Lung microvascular endothelial cell (primary cell): ENCODE measurements at places on chromosomes 3 and 15. TPM values are rescaled to one million over a fixed set of nuclear protein-coding genes. Genes with fewer than 3 reads are reported as not detected.

PDE12 gene
- 6.1 and 8.7 TPM in 2 replicates for total RNA-seq

HIGD2B gene
- total RNA-seq, result under 0.01 TPM in 1 of 2 replicates, not detected in the other

NPAP1 gene
- not detected in 2 replicates for total RNA-seq

CTDSPL2 gene
- 50.6 and 73.8 TPM in 2 replicates for total RNA-seq

SLC22A13 gene
- total RNA-seq, result under 0.01 TPM in 2 replicates

STX19 gene
- not detected in 2 replicates for total RNA-seq

MED12L gene
- under 0.01 TPM in 1 of 2 replicates, not detected in the other for total RNA-seq

ROPN1B gene
- not detected in 2 replicates for total RNA-seq

DNAH12 gene
- total RNA-seq, result under 0.01 TPM in 1 of 2 replicates, not detected in the other

MRPL46 gene
- total RNA-seq, result 12.0 and 15.5 TPM in 2 replicates

LINS1 gene
- total RNA-seq, result 4.1 and 5.0 TPM in 2 replicates

STRIT1 gene
- total RNA-seq, result not detected in 2 replicates

SAMMSON gene
- total RNA-seq, result not detected in 2 replicates

DNA sequence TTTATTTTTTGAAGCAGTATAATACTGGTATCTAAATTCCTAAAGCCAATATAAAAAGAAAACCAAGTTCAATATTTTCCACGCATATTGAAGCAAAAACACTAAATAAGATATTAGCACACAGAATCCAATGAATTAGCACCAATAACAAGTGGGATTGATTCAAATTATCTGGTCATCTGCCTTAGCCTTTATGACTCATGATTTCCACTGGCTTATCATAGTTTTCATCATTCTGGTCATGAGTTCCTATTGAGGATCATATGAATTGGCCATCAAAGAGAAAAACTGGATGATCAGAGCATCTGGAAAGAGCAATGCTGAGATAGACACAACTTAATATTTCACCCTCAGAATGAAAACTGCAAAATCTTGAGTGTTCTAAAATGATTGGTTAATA, 809.9 kb downstream of the MCTP2 start:
- no peak for DNase-seq

DNA sequence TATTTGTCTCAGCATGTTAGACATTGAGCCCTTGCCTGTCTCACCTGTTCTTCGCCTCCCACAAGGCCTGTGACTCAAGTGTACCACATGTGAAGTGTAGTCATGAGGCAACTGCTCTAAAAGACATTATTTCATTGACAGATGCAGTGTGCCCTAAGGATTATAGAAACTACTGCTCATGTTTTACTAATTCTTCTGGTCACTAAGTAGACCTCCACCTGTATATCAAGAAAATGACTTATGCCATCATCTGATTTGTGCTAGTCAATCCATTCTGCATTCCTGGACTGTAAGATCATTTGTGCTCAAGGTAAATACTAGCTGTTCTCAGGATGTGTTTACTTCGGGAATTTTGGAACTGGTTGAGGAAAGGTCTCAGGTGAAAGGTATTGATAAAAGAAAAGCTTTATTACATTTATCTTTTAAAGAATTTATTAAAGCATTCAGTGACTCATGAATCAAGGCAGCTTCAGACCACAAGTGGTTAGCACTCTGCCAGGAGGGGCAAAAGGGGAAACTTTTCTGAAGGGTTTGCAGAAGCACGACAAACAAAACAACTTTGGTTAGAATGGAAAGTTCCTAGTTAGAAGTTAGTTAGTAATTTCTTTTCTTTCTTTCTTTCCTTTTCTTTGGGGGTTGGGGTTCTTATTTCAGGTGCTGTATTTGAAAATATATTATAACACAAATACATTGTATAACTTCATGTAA, 465.3 kb upstream of the CBLB start:
- DNase-seq, result no peak

- no peak for DNase-seq
Measured at GRCh38 chr3:108909799-108910198, 43.9 kb downstream of the GUCA1C start.

- DNase-seq, result no peak
Measured at GRCh38 chr3:119741657-119742590, 39.1 kb downstream of the CFAP91 start.

DNA sequence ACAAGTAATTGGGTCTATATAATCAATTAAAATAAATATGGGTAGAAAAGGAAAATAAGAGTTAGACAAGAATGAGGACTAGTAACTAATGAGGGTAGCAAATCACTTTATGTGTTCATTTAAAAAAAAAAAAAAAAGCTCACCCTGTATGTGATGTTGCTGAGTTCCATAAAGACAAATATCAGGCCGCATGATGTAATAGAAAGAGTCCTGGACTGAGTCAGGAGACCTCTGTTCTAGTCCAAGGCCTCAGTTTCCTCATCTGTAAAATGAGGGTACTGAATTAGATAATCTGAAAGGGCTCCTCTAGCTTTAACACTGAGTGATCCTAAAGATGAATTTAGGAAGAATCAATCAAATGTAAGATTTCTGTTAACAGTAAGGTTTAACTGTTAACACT, 117.6 kb downstream of the TBL1XR1 start:
- no peak for DNase-seq

DNA sequence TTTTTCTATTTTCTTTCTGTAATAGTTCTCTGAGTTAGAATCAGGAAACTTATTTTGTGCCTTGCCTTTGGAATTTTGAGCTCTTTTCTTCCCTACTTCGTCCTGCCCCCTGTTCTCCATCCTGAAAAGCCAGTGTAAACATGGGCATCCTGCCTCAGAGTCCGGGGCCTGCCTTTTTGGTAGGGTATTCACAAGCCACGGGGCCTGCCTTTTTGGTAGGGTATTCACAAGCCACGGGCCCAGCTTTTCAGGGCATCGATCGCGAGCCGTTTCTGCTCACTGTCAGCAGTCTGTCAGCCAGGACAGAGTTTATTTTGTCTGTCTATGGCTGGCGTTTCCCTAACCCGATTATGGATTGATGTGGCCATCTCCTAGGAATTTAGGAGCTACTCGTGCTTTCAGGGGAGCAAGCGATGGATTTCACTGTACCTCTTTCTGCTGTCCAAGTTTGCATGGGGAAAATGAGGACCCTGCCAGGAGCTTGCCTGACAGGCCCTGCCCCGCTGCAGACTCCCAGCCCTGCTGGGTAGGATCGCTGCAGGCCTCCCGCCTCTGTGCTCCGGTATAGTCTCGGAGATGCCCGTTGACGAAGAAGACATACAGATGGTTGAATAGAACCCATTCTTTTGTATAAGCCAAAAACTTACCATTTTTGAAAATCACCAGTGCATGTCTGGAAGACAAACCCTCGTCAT, 12.8 kb downstream of the SYNM start:
- DNase-seq, result no peak

DNA sequence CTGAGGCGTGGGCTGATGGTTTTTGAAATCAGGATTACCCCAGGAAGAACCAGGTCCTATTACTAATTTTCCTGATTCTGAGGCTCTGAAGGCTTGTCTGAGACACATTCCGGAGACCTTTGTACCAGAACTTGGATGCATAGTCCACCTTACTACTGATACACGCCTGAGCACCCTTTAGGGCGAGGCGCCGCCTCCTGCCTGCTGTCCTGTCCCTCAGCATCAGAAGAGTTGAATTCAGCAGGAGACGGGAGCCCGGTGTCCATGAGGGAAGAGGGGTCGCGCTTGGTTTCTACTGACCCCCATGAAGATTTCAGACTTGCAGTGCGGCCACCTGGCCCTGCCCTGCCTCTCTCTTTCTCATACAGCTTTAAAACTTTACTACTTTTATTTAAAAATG, 49.9 kb downstream of the KLF13 start:
- DNase-seq, result no peak

- DNase-seq, result no peak
Measured at GRCh38 chr15:39555885-39556284, 25.0 kb upstream of the THBS1 start.

GRCh38 chr3:58557491-58557890, 19.7 kb downstream of the FAM107A start:
- DNase-seq, result no peak

- DNase-seq, result no peak
Measured at GRCh38 chr3:38001456-38002081, 11.0 kb downstream of the VILL start.

- no peak for DNase-seq
Measured at GRCh38 chr15:62439543-62440016, 274.5 kb upstream of the C2CD4B start.

- DNase-seq, result no peak
Measured at GRCh38 chr3:44021651-44022594, 219.8 kb upstream of the TOPAZ1 start.

- DNase-seq, result no peak
Measured at GRCh38 chr3:277873-278272, 81.3 kb downstream of the CHL1 start.

GRCh38 chr3:107661447-107662123, 138.8 kb downstream of the BBX start:
- peak; percentile 10 for DNase-seq

DNA sequence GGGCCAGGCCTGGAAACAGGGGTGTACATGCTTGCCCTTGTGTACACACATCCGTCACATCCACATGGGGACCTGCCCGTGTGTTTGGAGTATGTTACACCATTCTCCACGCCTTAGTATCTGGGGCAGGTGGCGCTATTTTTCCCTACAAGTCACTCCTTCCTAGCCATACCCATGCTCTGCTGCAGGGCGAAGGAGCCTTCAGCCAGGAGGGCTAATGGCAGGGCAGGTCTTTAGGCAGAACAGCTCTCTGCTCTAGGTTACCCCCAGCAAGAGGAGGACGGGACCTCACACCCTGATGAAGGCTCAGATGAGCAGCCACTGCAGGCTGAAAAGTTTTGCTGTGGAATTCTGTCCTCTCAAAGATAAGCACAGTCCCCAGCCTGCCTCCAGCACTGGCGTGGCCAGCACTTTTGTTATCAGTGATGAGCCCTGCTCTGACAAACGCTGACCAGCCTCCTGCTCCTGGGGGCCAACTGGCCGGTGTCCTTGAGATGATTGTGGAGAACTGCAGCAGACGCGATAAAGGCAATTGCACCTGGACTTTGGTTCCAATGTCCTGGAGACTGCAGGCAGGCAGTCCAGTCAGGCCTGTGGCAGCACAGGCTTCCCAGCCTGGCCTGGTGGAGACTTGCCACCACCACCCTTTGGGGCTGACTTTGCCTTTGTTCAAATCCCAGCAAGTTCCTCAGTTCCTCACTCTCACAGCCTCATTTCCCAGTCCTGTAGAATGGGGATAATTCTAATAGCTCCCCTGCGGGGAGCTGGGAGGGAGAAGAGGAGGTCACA, 19.8 kb upstream of the PIGZ start:
- DNase-seq, result no peak

GRCh38 chr3:50302095-50303012, 1.0 kb downstream of the HYAL1 start:
- no peak for DNase-seq

DNA sequence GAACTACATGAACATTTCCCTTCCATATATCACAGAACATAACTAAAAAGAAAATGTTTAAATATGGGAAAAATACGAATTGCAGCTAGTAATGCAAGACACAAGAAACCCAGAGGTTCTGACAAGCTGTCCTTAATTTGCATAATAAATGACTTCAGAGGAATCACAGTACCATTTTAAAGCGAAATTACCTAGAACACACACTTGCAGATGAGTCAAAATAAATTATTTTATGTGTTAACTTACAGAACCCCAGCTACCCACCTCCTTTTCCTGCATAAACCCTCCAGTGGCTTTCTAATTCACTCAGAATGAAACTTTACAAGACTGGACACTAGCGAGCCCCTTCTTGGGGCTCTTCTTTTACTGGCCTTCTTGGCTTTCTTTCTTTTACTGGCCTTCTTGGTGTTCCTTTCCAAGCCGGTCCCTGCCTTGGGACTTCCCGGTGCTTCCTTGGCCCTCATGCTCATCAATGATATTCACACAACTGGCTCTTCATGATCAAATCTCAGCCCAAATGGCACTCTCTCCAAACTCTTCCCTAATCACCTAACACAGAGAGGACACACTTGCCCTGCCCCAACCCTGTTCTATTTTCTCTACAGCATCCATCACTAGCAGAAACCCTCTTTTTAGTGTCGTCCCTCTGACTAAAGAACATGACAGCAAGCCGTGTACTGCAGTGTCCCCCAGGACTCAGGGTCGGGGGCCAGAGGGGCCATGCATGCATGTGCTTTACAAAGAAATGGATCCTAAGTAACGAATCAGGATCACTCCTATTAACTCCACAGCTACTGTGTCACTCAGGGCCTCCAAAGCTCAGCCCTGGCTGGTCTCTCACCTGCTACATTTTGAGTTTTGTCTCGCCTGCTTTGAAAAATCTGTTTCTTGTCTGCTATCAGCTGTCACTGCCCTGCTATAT, 4.8 kb downstream of the CHSY1 start:
- no peak for DNase-seq

DNA sequence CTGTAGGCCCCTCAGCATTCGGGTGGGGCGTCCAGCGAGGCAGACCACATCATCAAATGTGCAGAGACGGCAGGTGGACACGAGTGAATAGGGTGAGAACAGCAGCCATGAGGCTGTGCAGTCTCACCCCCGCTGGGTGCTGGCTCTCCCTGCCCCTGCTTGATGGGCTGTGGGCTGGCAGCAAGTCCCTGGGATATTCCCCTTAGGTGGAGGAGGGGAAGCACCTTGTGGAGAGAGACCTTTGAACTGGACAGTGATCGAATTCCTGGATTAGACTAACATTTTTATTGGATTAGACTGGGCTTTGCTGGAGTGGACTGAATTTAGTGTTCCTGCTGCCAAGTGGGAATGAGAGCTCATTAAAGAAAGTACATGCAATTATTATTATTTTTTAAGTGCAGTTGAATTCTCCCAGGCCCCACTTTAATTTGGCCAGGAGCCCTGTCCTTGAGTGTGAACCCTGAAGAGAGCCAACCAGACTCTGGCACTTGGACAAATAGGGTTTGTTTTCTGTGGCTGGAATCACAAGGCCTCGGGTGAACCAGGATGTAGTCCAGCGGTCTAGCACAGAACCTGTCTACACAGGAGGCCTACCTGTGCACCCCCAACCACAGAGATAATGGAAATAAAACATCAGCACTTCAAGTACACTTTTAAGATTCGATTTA, 193.1 kb downstream of the ABHD5 start:
- DNase-seq, result no peak

GRCh38 chr3:58251631-58252035, 14.0 kb downstream of the ABHD6 start:
- no peak for DNase-seq

DNA sequence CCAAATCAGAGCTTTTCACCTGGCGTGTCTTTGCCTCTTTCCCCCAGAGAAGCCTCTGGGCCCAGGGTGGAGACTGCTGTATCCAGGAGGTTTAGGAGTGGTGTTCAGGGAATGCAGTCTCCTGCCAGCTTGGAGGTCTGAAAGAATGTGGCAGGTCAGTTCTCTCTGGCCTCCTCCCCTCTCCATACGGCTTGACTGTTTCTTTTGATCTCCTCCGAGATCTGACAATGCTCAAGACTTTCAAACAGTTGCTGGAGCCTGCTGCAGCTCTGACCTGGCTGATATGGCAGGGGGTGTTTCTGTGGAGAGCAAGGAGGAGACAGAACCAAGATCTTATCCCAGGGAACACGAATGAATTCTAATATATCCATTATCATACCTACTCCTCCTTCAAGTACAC, 24.7 kb upstream of the TM4SF4 start:
- DNase-seq, result no peak

- DNase-seq, result peak; percentile 81
Measured at GRCh38 chr3:56878074-56878473, 76.3 kb upstream of the ARHGEF3 start.

- DNase-seq, result no peak
Measured at GRCh38 chr15:71526060-71526820, 284.1 kb upstream of the NR2E3 start.
